ENCODE measurements at places on chromosomes 11 and 22. TPM values are rescaled to one million over a fixed set of nuclear protein-coding genes. Genes with fewer than 3 reads are reported as not detected.

The HBE1 gene
- total RNA-seq: not detected

The CCDC87 gene
- total RNA-seq: 0.38 TPM

The CRYBB3 gene
- total RNA-seq: 2.3 TPM

The C11orf42 gene
- not detected for total RNA-seq

The MUC2 gene
- total RNA-seq: 817 TPM

The NLRP14 gene
- not detected for total RNA-seq

The SPINDOC gene
- 15.7 TPM for total RNA-seq

DNA sequence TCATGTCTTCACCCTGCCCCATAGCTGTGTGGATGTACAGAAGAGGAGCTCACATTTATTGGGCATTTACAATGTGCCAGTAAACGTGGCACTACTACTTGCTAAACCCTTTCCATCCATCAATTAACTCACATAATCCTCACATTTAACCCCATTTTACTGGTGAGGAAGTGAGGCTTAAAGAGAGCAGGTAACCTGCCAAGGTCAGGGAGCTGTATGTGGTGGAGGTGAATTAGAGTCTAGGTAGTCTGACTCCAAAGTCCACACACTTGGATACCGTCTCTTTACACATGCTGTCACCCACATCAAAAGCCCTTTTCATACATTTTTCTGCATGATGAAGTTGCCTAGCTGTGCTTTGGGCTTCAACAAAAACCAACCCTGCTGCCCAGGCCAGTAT lies 10.8 kb downstream of the PLEKHA7 start:
- no peak for DNase-seq

DNA sequence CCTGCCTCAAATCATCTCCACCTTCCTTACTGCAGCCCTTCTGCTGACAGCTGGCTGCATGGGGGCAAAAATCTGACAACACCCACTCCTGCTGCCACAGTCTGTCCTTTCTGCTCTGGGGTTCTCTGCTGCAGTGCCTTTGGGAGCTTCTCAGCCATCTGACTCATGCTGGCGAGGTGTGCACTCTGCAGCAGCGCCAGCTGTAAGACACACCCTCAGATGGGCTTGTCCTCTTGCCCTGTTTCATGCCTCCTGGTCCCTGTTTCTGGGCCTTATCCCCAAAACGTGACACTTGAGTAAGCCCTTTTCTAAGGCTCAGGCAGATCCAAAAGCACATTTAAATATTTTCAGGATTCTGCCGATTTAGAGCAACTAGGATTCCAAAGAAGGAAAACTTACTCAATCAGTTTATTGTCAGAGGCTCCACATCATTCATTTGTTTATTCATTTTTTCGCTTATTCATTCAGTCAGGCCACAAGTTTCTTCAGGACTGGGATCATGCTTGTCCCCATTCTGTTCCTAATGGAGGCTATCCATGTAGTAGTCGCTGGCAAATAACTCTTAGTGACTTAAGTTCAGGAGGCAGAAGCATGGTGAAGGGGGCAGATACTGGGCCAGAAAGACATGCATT lies 60.2 kb downstream of the SMIM38 start:
- DNase-seq: no peak

DNA sequence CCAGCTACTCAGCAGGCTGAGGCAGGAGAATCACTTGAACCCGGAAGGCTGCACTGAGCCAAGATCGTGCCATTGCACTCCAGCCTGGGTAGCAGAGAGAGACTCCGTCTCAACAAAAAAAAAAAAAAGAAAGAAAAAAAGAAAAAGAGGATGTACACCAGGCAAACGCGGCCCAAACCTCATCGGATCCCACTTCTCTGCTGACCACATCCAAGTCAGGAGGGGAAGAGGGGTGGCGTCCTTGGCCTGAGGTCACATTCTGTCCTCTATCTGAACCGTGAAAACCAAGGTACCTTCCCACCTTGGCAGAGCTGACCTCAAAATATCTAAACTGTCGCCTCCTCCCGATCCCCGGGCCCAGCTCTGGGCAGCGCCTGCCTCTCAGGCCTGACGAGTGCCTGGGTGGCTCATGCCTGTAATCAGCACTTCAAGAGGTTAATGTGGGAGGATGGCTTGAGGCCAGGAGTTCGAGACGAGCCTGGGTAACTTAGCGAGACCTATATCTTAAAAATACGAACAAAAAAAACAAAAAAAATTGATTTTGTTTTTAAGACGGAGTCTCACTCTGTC lies 25.1 kb downstream of the RGL4 start:
- DNase-seq: peak; percentile 33

DNA sequence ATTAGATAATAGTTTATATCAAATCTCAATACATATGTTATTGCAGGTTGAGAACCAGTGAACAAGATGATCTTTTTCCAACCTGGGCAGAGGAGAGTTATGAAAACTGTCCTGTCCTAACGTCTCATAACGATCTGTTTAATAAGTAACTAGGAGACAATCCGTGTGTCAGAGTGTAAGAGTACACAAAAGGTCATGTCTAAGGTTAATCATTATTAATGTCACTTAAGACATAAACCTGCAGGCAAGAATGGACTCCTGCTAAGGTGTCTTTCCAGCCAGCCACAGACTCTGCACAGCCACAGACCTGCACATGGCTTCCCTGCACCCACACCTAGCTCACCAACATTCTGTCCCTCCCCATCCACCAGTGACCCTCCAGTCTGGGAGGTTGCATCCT lies 10.1 kb downstream of the SLC5A4 start:
- DNase-seq: no peak

- no peak for DNase-seq
Measured at GRCh38 chr11:2120359-2121100, 18.7 kb downstream of the IGF2 start.

- DNase-seq: no peak
Measured at GRCh38 chr11:68215524-68216170, 2.6 kb upstream of the KMT5B start.

Data from Peyer's patch (tissue), 4 donors.